ENCODE measurements at places on chromosomes 4 and X. TPM values are rescaled to one million over a fixed set of nuclear protein-coding genes. Genes with fewer than 3 reads are reported as not detected.

DNA sequence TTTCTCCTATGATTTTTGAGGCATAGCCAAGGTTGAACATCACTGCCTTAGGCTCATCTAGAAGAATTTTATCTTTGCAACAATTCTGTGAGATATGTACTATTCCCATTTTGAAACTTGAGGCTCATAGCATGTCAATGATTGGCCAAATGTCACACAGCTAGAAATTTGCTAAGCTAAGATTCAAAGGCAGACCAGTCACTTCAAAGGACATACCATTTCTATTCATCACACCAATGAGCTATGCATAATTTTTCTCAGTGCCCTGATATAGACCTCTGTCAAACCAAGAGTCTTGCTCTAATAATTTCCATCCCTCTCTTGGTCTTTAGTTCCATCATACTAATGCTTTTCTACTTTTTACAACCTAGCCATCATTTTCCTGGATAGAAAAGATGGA is 27.6 kb upstream of the SERTM2 start:
- no peak for DNase-seq

Gene CSAG1
- not detected for total RNA-seq

DNA sequence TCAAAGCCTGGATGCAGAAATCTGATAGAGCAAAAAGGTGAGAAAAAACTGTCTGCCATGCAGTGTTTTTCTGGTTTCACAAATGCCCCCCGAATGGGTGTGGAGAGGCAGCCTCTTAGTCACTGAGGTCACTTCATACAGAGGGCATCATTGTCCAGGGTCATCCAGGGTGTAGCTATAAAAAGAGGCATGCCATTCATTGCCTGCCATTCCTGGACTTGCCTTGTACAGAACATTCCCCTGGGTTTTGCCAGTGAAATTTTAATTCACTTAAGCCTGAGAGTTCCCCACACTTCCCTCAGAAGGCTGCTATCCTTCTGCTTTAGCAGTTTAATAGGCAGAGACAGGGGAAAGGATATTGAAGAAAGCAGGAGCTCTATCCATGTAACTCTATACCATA is 230.3 kb downstream of the UNC5C start:
- no peak for DNase-seq

Gene SPANXN4
- total RNA-seq, result not detected

GRCh38 chr4:37999000-37999716 is 39.0 kb downstream of the PTTG2 start:
- no peak for DNase-seq

- DNase-seq, result no peak
Measured at GRCh38 chrX:49001521-49002090, 458 bp downstream of the GRIPAP1 start.

GRCh38 chrX:22081475-22082092 is 49.5 kb downstream of the PHEX start:
- peak; percentile 62 for DNase-seq

Gene BGN
- 42.2 TPM for total RNA-seq

- no peak for DNase-seq
Measured at GRCh38 chr4:39097290-39097689, 35.3 kb downstream of the KLHL5 start.

- DNase-seq, result no peak
Measured at GRCh38 chr4:39451423-39452023, 7.2 kb downstream of the RPL9 start.

Gene PRRG3
- 3.4 TPM for total RNA-seq

DNA sequence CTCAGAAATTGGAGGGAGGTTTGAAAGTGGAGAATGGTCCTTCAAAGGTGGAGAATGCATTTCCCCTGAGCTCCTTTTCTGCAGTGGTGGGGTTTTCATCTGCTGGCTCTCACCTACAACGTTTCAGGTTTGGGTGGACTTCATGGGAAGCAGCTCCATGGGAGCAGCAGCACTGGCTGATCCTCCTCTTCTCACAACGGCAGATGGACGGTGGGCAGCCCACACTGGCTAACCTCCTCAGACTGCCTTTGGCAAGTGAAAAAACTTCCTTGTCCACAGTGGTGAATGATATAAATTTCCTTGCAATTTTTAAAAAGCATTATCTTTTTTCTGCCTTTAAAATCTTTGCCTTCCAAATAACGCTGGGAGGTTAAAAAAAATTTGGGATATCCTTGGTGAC is 93.5 kb downstream of the ZNF827 start:
- DNase-seq, result no peak

GRCh38 chrX:5595570-5595969 is 633.1 kb downstream of the NLGN4X start:
- no peak for DNase-seq

DNA sequence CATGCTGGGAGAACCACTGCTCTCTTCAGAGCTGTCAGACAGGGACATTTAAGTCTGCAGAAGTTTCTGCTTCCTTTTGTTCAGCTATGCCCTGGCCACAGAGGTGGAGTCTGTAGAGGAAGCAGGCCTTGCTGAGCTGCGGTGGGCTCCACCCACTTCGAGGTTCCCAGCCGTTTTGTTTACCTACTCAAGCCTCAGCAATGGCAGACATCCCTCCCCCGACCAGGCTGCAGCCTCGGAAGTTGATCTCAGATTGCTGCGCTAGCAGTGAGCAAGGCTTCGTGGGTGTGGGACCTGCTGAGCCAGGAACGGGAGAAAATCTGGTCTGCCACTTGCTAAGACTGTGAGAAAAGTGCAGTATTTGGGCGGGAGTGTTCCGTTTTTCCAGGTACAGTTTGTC is 118.9 kb downstream of the SLC10A6 start:
- DNase-seq, result no peak

- no peak for DNase-seq
Measured at GRCh38 chr4:158327525-158327924, 117.2 kb downstream of the TMEM144 start.

Gene VGLL1
- not detected for total RNA-seq

GRCh38 chrX:11458170-11458569 is 165.0 kb downstream of the AMELX start:
- no peak for DNase-seq

All from Right ventricle myocardium inferior (tissue), 1 donor.